Esophagus muscularis mucosa (tissue), 4 donors: ENCODE measurements at places on chromosomes 11 and 22. TPM values are rescaled to one million over a fixed set of nuclear protein-coding genes. Genes with fewer than 3 reads are reported as not detected.

IGLL1 gene
- total RNA-seq: not detected

NXPE4 gene
- not detected for total RNA-seq

MISFA gene
- total RNA-seq: not detected

FAM181B gene
- 1.2 TPM for total RNA-seq

BLID gene
- 3.3 TPM for total RNA-seq

- peak within 1 kb of the TSS; percentile 38 for H3K4me3 ChIP-seq
- no peaks in the 10 kb centered on the region for H3K27me3 ChIP-seq
- H3K4me1 ChIP-seq: peaks cover 35% of the 10 kb centered on the region
- no peak for DNase-seq
- H3K27ac ChIP-seq: peak within 1 kb of the TSS; percentile 78
These were observed at the start of gene C1QTNF6 for GRCh38 chr22:37187891-37188761. TSS of gene C1QTNF6 (minus strand) at chr22:37188247. CDS start at chr22:37188213, 34 bp downstream.

- no peaks in the 10 kb centered on the region for H3K36me3 ChIP-seq
- DNase-seq: peak; percentile 62
- H3K4me1 ChIP-seq: peaks cover 12% of the 10 kb centered on the region
- no peaks in the 10 kb centered on the region for H3K27me3 ChIP-seq
These were observed 245.0 kb upstream of the POU2AF2 start for GRCh38 chr11:111000400-111001080.

- peak overlapping the region; percentile 60 for H3K4me3 ChIP-seq
- DNase-seq: peak; percentile 95
- H3K27ac ChIP-seq: peak overlapping the region; percentile 97
- H3K4me1 ChIP-seq: peaks cover 27% of the 10 kb centered on the region
- peaks cover 38% of the 10 kb centered on the region for H3K27me3 ChIP-seq
These were observed 638 bp upstream of the PITPNM1 start for GRCh38 chr11:67505605-67506396.

GRCh38 chr11:28529046-28529445 is 420.9 kb downstream of the METTL15 start:
- H3K4me3 ChIP-seq: no peak overlapping the region
- DNase-seq: no peak
- H3K36me3 ChIP-seq: no peaks in the 10 kb centered on the region
- H3K27ac ChIP-seq: no peak overlapping the region
- H3K4me1 ChIP-seq: no peaks in the 10 kb centered on the region

GRCh38 chr11:108019870-108020540 is 11.3 kb downstream of the CUL5 start:
- H3K4me1 ChIP-seq: peaks cover 4% of the 10 kb centered on the region
- no peak overlapping the region for H3K4me3 ChIP-seq
- H3K27ac ChIP-seq: no peak overlapping the region
- DNase-seq: no peak
- H3K27me3 ChIP-seq: no peaks in the 10 kb centered on the region

- H3K4me1 ChIP-seq: peaks cover 16% of the 10 kb centered on the region
- no peaks in the 10 kb centered on the region for H3K27me3 ChIP-seq
- H3K36me3 ChIP-seq: no peaks in the 10 kb centered on the region
- no peak for DNase-seq
- no peak overlapping the region for H3K4me3 ChIP-seq
These were observed 230.4 kb upstream of the MTNR1B start for GRCh38 chr11:92739041-92739440.

DNA sequence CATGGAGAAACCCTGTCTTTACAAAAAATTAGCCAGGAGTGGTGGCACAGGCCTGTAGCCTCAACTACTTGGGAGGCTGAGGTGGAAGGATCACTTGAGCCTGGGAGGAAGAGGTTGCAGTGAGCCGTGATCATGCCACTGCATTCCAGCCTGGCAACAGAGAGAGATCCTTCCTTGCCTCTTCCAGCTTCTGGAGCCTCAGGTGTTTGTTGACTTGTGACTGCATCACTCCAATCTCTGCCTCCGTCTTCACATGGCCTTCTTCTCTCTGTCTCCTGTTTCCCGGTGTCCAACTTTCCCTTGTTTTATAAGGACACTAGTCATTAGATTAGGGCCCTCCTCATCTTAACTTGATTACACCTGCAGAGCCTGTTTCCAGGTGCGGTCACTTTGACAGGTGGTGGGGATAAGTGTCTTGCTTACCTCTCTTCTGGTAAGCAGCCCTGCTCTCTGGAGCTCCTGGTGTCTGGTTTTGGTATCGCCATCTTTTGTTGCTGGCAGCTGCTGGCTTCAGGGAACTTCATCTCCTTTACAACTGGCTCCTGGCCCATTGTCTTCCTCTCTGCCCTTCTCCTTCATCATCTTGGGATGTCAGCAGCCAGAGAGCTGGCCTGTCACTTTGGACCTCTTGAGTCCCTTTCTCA is 8.2 kb upstream of the USP2 start:
- no peak for DNase-seq
- no peaks in the 10 kb centered on the region for H3K27me3 ChIP-seq
- H3K36me3 ChIP-seq: no peaks in the 10 kb centered on the region

DNA sequence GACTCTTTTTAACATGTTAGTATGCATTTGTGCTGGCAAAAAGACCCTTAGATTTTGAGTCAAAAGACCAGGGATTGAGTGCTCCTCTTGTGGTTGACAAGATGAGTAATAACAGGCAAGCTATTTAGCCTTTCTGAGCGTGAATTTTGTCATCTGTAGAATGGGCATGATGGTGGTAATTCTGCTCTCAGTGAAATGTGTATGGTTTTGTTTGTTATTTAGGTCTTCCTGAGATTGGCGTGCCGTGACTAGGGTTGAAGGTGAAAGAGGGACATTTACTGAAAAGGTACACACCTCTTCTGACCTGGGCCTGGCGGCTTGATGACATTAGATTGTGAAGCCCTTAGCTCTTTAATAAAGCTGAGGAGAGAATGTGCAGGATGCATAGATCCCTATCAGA is 8.4 kb upstream of the CEP295 start:
- H3K4me1 ChIP-seq: no peaks in the 10 kb centered on the region
- DNase-seq: no peak
- H3K27ac ChIP-seq: no peak overlapping the region
- H3K4me3 ChIP-seq: no peak overlapping the region
- H3K27me3 ChIP-seq: no peaks in the 10 kb centered on the region
- no peaks in the 10 kb centered on the region for H3K36me3 ChIP-seq

GRCh38 chr11:112050721-112051120 is 23.1 kb downstream of the PIH1D2 start:
- peaks cover 86% of the 10 kb centered on the region for H3K36me3 ChIP-seq
- H3K27ac ChIP-seq: no peak overlapping the region
- no peak overlapping the region for H3K4me3 ChIP-seq
- H3K27me3 ChIP-seq: no peaks in the 10 kb centered on the region
- peaks cover 5% of the 10 kb centered on the region for H3K4me1 ChIP-seq

DNA sequence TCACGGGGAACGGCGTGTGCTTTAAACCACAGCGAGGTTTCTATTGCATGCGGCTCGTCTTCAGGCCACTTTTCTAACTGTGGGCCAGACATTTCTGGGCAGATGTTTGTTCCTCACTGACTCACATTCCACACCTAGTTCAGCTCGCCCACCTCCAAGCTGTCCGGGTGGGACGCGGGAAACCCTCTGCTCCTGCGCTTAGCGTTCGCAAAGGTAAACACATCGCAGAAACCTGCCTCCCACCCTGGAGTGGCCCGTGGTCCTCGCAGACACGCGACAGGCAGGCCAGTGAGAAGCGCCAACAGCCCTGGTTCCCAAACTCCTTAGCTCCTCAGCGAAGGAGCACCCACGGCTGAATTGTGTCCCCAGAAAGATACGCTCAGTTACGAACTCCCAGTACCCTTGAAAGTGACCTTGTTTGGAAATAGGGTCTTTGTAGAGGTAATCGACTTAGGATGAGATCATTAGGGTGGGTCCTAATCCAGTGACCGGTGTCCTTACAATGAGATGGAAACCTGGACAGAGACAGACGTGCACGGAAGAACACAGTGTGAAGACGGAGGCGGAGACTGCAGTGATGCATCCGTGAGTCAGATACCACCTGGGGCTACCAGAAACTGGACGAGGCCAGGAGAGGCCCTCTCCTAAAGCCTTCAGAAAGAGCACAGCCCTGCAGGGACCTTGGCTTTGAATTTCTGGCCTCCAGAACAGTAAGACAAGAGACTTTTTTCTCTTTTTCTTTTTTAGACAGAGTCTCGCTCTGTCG is 82.7 kb downstream of the CELSR1 start:
- H3K4me1 ChIP-seq: no peaks in the 10 kb centered on the region
- DNase-seq: no peak
- no peak overlapping the region for H3K27ac ChIP-seq
- no peaks in the 10 kb centered on the region for H3K36me3 ChIP-seq
- H3K27me3 ChIP-seq: peaks cover 21% of the 10 kb centered on the region
